ENCODE measurements at places on chromosomes 11 and 22. TPM values are rescaled to one million over a fixed set of nuclear protein-coding genes. Genes with fewer than 3 reads are reported as not detected.

SLC35F2 gene
- 107 TPM for total RNA-seq

C11orf52 gene
- not detected for total RNA-seq

XRRA1 gene
- 15.0 TPM for total RNA-seq

HEPN1 gene
- total RNA-seq: 0.33 TPM

KCNJ1 gene
- total RNA-seq: 0.33 TPM

POU2AF2 gene
- not detected for total RNA-seq

LUZP2 gene
- total RNA-seq: under 0.01 TPM

BLID gene
- 8.2 TPM for total RNA-seq

MRGPRX4 gene
- not detected for total RNA-seq

KDELR3 gene
- total RNA-seq: 43.3 TPM

KRTAP5-8 gene
- total RNA-seq: not detected

CCDC73 gene
- total RNA-seq: not detected

OR8G1 gene
- not detected for total RNA-seq

ZFPL1 gene
- total RNA-seq: 39.3 TPM

OR52E8 gene
- total RNA-seq: not detected

LTBP3 gene
- total RNA-seq: 52.9 TPM

GRAP2 gene
- total RNA-seq: not detected

MRPL48 gene
- total RNA-seq: 23.8 TPM

RIMBP3C gene
- total RNA-seq: 0.19 TPM

SLC2A11 gene
- 8.2 TPM for total RNA-seq

C22orf42 gene
- total RNA-seq: not detected

SAA4 gene
- not detected for total RNA-seq

SCUBE2 gene
- total RNA-seq: 0.65 TPM

SNX32 gene
- 1.6 TPM for total RNA-seq

Measured in vein endothelial cell (primary cell).